SJCRH30 (cell line): ENCODE measurements at places on chromosomes 12 and 14.
A peak's percentile ranks its signal among the peaks of the same experiment; 100 is the strongest.

DNA sequence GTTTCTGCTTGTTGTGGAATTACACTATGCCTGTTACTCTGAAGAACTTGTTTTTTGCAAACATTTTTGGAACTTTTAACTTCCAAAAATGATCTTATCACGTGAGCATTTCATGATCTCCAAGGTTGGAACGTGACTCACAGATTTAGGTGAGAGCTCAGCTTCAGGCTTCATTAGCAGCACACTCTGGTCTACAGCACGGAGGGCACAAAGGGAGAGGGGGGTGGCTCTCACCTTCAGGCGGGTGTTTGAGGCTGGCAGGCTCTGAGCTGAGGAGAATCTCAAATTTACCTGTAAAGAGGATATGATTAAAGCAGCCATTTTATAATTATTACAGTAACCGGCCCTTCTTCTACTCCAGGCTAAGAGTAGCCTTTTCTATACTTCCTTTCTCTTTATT is 45.3 kb upstream of the PZP start:
- no peak for DNase-seq

- no peak for DNase-seq
Measured at GRCh38 chr12:123064366-123064765, 83.9 kb downstream of the ARL6IP4 start.

- DNase-seq = no peak
Measured at GRCh38 chr12:10448236-10448635, 4.9 kb downstream of the KLRC1 start.

DNA sequence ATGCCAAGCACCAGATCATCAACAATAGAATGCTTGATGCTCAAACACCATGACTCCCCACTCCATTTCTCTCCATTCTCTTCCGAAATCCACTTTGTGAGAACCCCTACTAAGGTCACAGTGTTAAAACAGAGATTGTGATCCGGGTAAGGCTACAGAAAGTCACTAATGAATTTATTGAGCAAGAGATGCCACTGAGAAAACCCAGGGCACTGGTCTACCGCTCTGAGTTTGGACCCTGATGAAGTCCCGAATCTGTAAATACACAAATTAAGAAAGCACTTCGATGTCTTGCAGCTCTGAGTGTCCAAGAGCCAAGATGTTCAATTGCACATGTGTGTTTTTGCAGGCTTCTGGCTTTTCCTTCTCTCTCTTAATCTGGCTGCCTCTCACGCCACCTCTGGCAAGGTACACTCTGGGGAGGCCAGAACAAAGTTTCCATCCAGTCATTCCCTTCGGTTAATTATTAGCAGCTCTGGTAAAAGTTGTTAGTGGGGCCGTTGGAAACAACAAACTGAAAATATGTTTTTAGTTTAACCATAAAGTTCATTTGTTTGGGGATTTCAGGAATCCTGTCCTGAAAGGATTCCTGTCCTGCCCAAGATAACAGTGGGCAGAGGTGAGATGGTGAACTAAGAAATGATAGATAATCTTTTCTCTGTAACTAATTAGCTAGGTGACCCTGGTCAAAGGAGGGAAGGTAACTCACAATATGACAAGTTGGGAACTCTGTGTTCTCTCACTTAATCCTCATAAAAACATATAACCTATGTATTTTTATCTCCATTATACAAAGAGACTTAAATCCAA is 75.4 kb downstream of the BTG1 start:
- no peak for DNase-seq

GRCh38 chr12:76871742-76872141 is 7.1 kb downstream of the CSRP2 start:
- DNase-seq = no peak

DNA sequence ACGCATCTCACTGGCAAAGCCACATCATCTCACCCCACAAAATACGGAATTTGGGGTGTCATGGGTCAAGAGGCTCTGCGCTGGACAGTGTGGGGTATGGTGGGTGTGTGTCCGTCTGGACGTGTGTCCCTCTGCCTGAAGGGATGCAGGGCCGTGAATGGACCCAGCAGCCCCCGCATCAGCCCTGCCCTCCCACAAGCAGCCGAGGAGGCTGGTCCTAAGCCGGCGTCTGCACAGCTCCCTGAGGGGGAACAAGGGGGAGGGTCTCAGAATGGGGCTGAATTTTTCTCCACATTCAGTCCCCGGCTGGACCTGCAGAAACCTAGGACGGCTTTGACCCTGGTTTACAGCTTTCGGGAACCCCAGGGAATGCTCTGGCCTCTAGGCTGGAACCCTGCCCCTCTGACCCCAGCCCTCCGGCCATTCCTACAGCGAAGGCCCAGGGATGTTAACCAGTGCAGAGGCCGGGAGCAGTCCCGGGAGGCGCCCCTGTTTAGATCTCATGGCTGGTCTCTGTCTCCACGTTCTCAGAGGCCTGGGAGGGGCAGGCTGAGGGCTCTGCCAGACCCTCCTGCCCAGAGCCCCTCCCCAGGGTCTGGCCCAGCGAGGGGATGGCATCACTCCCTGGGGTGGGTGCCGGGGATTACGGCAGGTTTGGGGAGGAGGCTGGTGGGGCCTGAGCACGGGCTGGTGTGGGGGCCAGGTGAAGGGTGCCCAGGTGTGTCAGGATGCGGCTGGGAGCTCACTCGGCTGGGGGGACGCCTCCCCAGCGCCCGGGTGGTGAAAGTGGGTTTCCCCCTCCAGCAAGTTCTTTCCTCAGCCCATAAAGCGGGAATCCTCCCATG is 156.5 kb upstream of the C14orf180 start:
- DNase-seq = no peak

- peak; percentile 45 for DNase-seq
Measured at GRCh38 chr14:103402695-103403094, 17.5 kb downstream of the MARK3 start.

GRCh38 chr12:31906557-31907301 is 52.5 kb upstream of the RESF1 start:
- DNase-seq = no peak

DNA sequence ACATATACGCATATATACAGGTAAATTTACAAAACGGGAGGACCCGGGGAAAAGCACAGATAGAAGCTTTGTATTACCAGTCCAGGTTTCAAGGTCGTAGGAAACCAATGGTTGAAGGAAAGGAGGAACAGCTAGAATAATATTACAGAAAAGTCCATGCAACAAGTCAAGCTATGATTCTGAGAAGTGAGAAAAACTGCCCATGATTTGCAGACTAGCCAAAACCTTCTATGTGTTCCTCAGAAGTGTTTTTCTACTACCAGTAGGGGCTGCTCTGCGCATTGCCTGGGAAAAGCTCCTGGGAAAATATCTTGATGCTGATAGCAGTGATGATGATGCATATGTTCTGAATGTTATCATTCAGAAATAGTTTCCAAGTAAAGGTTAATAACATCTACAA is 2.2 kb downstream of the PDZRN4 start:
- peak; percentile 56 for DNase-seq
